CD8-positive, alpha-beta memory T cell (primary cell): ENCODE measurements at places on chromosomes 7 and 10. TPM values are rescaled to one million over a fixed set of nuclear protein-coding genes. Genes with fewer than 3 reads are reported as not detected.

CPEB3 gene
- 1.6 TPM for polyA plus RNA-seq

SEC61A2 gene
- polyA plus RNA-seq, result 2.5 TPM

PRKG1 gene
- not detected for polyA plus RNA-seq

EMX2 gene
- polyA plus RNA-seq, result not detected

CCDC146 gene
- 5.6 TPM for polyA plus RNA-seq

SH2D4B gene
- not detected for polyA plus RNA-seq

CHST3 gene
- polyA plus RNA-seq, result not detected

CALN1 gene
- not detected for polyA plus RNA-seq

ATOH7 gene
- polyA plus RNA-seq, result not detected

APBB1IP gene
- polyA plus RNA-seq, result 72.3 TPM

ABLIM1 gene
- polyA plus RNA-seq, result 123 TPM

NPSR1 gene
- polyA plus RNA-seq, result not detected

GFRA1 gene
- not detected for polyA plus RNA-seq

ERCC6 gene
- 9.8 TPM for polyA plus RNA-seq

HGF gene
- not detected for polyA plus RNA-seq

TMEM178B gene
- polyA plus RNA-seq, result 0.02 TPM

CPN1 gene
- polyA plus RNA-seq, result not detected

WDR11 gene
- 20.8 TPM for polyA plus RNA-seq

ZNF425 gene
- 1.7 TPM for polyA plus RNA-seq

CCL24 gene
- polyA plus RNA-seq, result not detected

LRRC18 gene
- polyA plus RNA-seq, result not detected

ASL gene
- 14.1 TPM for polyA plus RNA-seq

SPRN gene
- 0.43 TPM for polyA plus RNA-seq

PLCE1 gene
- 0.14 TPM for polyA plus RNA-seq

ITGB8 gene
- polyA plus RNA-seq, result not detected

POMZP3 gene
- 10.6 TPM for polyA plus RNA-seq

FFAR4 gene
- not detected for polyA plus RNA-seq

TACR2 gene
- not detected for polyA plus RNA-seq

ZNF783 gene
- polyA plus RNA-seq, result 5.0 TPM

ZNRF2 gene
- 4.2 TPM for polyA plus RNA-seq

CHST12 gene
- polyA plus RNA-seq, result 63.0 TPM

GIMAP8 gene
- polyA plus RNA-seq, result 30.1 TPM

MBLAC1 gene
- 2.3 TPM for polyA plus RNA-seq

FKBP9 gene
- polyA plus RNA-seq, result not detected

OR6V1 gene
- polyA plus RNA-seq, result not detected

CYP26A1 gene
- polyA plus RNA-seq, result not detected

NKX2-3 gene
- not detected for polyA plus RNA-seq

C7orf57 gene
- not detected for polyA plus RNA-seq

MMP21 gene
- not detected for polyA plus RNA-seq

ADCK2 gene
- polyA plus RNA-seq, result 32.5 TPM

GOLGA7B gene
- polyA plus RNA-seq, result 0.62 TPM

ASZ1 gene
- polyA plus RNA-seq, result not detected

WNT8B gene
- not detected for polyA plus RNA-seq

ASB10 gene
- not detected for polyA plus RNA-seq

MACC1 gene
- polyA plus RNA-seq, result 0.08 TPM

GPR26 gene
- polyA plus RNA-seq, result not detected

GJD4 gene
- not detected for polyA plus RNA-seq

TDRD1 gene
- polyA plus RNA-seq, result 0.14 TPM

ACTL6B gene
- polyA plus RNA-seq, result not detected

VAX1 gene
- polyA plus RNA-seq, result not detected

COA1 gene
- polyA plus RNA-seq, result 68.9 TPM

CPA4 gene
- not detected for polyA plus RNA-seq

STRIP2 gene
- not detected for polyA plus RNA-seq

ZC3HAV1L gene
- 1.1 TPM for polyA plus RNA-seq

SKIDA1 gene
- 0.20 TPM for polyA plus RNA-seq

AEBP1 gene
- 1.6 TPM for polyA plus RNA-seq
